ENCODE measurements at places on chromosomes 12 and 14.

- no peak for DNase-seq
Measured at GRCh38 chr12:7856516-7856915, 16.2 kb downstream of the SLC2A14 start.

DNA sequence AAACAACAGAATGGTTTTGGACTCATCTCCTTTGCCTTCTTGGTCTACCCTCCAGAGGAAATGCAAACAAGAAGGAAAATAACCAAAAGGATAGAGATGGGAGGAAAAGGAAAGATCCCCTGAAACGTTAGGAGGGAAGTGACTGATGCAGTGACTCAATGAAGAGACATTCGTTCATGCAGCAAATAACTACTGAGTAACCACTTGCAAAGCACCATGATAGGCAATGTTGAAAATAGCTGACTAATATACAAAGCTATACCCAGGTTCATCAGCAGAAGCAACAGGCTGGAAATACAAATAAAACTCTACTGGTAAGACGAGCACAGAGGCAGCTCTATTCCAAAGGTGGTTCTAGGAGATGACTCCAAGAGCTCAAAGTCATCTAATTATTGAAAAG lies 41.8 kb downstream of the R3HDM2 start:
- DNase-seq, result no peak

- DNase-seq, result no peak
Measured at GRCh38 chr14:99609245-99610170, 5.5 kb upstream of the CCDC85C start.

GRCh38 chr14:67270145-67270753 lies 29.0 kb downstream of the PALS1 start:
- DNase-seq, result no peak

DNA sequence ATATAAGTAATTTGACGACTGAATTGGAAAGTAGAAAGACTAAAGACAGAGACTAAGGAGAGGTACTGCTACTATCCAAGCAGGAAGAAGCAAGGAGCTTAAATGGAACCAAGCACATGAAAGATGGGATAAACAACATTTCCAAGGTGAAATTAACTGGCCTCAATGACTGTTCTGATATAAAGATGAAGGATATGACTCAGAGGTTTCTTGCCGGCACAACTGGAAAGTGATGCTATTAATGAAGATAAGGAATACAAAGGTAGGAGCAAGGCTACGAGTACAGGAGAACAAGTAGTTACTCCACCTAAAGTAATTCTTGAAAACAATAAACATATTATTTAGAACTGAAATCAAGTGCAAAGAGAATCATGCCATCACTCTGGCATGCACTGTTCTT lies 6.4 kb downstream of the SNX6 start:
- DNase-seq, result no peak
